ENCODE measurements at places on chromosomes 3 and 15.

DNA sequence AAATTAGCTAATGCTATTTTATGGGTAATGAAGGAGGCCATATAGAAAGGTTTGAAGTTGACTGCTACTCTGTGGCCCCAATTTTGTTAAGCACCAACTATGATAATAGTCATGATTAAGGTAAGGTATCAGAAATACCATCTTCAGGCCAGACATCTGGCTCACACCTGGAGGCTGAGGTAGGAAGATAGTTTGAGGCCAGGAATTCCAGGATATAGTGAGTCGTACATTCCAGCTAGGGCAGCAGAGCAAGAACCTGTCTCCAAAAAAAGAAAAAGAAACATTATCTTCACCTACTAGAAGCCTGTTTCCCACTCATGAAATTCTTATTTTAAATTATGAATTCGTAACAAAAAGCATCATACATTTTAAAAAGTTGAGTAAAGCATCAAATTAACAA, 64.4 kb downstream of the LRRC28 start:
- no peak for DNase-seq

- DNase-seq = no peak
These were observed 7.9 kb upstream of the GOLGA8B start for GRCh38 chr15:34591306-34591705.

GRCh38 chr15:93278783-93279182, 189.8 kb upstream of the RGMA start:
- no peak for DNase-seq

DNA sequence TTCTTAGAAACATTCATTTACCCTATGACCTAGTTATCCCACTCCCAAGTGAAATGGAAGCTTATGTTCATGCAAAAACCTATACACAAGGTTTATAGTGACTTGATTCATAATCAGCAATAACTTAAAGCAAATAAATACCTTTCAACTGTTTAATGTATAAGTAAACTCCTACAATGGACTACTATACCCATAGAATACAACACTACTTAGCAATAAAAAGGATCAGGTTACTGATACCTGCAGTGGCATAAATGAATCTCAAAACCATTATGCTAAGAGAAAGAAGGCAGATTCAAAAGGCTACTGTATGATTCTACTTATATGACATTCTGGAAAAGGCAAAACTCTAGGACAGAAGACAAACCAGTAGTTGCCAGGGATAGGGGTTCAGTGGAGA, 8.3 kb upstream of the POLR2M start:
- DNase-seq = no peak

GRCh38 chr3:45719655-45720487, 30.7 kb downstream of the SACM1L start:
- no peak for DNase-seq

- peak; percentile 89 for DNase-seq
These were observed 72.2 kb downstream of the SMAD6 start for GRCh38 chr15:66774001-66774814.

DNA sequence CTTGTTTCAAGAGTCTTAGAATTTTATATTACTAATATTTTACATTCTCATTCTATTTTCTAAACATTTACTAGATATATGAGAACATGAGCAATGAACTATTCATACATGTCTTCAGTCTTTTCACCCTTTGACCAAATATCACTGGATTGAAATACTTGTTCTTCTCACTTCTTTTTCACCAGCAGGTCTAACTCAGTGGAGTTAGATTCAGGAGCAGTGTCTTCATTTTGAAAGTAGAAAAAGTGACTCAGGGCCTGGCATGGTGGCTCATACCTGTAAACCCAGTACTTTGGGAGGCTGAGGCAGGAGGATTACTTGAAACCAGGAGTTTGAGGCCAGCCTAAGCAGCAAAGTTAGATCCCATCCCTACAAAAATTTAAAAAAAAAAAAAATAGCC, 70.8 kb downstream of the USP13 start:
- no peak for DNase-seq

GRCh38 chr3:44969154-44969827, 6.7 kb downstream of the ZDHHC3 start:
- DNase-seq = no peak

DNA sequence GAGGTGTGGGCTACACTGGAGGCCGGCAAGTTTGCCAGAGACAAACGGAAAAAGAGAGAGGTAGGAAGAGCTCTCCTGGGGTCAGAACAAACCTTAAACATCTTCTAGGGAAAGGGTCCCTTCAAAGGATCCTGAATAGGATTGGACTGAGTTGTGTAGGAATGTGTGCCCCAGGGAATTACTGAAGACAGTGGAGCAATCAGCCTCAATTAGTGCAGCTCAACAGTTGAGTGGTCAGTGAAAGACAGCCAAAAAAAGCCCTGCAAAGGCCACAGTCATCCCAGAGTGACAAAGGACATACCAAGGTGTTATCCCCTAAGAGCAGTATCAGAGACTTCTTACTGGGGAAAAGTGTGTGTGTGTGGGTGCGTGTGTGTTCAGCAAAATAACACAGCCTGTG, 70.3 kb downstream of the NUP210 start:
- DNase-seq = no peak

DNA sequence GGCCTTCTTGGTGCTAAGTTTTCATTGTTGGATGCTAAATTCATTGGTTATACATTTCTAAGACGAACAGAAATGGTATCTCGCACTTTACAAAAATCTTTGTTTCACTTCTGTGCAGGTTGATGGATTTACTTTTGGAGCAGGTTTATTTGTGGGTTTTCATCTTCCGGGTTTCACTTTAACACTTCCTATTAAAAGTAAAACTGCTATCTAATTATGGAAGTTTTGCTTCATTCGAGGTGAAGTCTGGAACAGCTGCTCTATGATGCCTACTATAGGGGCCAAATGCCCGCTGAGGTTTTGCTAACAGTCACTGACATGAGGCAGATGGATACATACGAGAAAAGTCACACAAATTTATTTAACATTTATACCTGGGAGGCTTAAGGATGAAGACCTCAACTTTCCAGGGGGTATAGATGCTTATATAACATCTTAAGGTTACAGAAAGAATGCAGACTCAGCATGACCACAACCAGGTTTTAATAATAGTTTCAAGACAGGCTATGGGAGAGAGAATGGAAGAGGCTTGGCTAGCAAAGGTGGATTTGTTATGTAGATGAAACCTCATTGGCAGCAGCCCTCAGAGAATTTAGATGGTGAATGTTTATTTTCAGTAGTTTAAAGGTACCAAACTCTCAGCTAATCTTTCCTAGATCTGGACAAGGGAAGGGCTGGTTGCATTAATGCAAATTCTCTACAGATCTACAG, 54.2 kb downstream of the OSTN start:
- no peak for DNase-seq

- DNase-seq = no peak
These were observed 90.0 kb downstream of the FSIP1 start for GRCh38 chr15:39692356-39693327.

DNA sequence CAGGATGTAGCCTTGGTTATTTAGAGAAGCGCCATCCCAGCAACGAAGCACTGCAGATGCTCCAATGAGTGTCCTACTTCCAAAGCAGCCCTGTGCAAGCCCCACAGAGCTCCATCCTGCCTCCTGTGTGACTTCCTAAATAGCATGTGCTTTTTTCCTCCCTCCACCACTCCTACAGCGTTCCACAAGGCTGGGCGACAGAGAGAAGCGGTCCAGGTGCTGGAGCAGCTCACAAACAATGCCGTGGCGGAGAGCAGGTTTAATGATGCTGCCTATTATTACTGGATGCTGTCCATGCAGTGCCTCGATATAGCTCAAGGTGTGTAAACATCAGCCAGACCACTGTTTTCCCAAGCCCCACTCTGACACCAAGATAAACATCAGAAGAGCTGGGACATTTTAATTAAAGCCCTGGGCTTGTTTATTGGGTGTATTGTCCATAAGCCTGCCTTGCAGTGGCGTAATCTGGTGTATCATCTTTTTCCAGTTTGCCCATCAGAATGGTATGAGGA, 22.2 kb upstream of the RHO start:
- DNase-seq = no peak

DNA sequence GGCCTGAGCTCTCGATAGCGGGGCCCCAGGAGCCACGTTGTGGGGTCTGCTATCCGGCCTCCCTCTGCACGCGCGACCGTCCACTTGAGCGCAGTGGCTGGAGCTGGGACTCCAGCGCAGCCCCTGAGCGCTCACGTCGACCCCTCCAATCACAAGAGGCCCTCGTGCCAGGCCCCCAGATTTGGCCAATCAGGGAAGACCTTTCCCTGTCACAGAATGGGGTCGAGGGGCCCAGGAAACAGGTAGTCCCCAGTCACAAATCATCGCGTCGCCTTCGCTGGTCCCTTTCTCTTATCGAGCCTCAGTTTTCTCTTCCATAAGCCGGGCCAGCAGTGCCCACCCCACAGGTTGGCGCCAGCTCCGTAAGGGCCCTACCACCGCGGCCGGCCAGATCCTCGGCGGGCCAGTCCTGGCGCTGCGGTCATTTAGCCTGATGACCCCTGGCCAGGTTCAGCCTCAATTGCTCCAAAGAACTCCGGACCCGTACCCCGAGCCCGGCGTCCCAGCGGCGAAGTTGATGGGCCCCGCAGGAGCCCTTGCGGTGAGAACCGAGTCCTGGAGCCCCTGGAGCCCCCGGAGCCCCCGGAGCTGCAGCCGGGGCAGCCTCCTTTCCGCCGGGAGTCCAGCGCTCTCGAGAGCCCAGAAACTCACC, 435 bp downstream of the ALDH1L1 start:
- DNase-seq = peak; percentile 73

DNA sequence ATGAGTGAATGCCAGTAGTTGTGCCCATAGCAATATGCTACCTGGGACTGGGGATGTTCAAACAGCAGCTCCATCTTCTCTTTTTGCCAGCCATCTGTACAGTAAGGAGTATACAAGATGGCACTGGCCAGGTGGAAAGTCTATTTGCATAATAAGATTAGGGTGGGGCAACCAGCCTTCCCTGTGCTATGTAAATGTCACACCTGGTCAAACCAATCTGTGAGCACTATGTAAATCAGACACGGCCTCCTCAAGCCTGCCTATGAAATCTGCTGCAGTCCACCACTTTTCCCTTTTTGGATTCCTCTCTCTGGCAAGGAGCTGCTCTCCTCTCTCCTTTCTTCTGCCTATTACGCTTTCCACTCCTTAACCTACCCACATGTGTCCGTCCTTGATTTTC, 53.0 kb downstream of the C3orf80 start:
- no peak for DNase-seq

DNA sequence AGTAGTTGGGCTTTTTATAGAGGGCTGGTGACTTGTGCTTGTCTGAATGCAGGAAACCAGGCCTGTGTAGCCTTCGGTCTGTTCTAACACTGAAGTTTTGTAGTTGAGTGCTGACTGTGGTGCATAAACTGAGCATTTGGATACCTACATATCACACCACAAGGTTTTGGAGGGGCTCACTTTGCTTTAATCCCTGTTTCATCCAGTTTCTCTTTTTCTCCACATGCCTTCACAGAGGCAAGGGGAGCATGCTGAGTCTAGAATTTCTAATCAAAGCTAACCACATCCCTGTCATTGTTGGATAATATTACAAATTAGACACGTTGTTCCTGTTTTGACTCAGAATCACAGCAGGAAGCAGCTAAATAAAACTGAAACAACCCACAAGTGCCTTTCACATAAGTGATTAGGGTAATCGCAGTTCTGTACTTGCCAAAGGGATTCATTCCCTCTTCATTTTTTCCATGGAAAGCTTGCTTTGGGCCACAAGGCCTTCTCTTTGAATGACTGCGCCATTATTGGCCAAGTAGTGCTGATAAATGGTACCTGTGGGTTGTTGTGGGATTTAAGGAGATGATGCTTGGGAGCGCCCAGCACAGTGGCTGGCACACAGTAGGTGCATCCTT, 48.9 kb downstream of the TGFBR2 start:
- DNase-seq = no peak

GRCh38 chr3:153289334-153289808, 127.3 kb downstream of the RAP2B start:
- DNase-seq = no peak

- no peak for DNase-seq
These were observed 107.5 kb downstream of the BCHE start for GRCh38 chr3:165729756-165730155.

DNA sequence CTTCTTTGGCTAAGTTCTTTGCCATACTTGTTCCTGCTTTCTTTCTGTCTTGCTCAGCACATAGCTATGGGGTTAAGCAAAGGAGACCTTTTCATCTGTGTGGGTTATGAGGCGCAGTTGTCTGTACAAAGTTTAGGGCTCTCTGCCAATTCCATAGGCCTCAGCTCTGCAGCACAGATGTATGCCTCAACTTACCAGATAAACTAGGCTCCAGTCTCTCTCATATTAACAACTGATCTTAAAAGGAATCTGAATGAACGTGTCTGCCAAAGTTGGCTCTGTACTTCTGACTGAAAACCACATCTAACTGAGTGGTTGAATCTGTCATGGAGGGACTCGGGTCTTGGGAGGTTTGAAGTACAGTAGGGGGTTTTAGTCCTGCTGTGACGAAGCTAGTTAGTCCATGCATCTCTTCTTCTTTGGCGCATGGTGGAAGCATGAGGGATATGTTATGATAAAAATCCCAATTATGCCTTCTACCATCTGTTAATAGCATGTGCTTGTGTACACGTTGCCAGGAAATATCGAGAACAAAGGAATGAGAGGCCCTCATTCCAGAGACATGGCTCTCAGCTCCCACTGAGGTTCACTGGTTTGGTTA, 114.6 kb upstream of the TSC22D2 start:
- DNase-seq = no peak

- peak; percentile 92 for DNase-seq
These were observed 7.7 kb downstream of the BCL6 start for GRCh38 chr3:187737368-187738070.

- DNase-seq = no peak
These were observed 63.8 kb downstream of the LRRC49 start for GRCh38 chr15:70956201-70956995.

GRCh38 chr15:52798529-52799101, 8.5 kb upstream of the ONECUT1 start:
- DNase-seq = no peak

DNA sequence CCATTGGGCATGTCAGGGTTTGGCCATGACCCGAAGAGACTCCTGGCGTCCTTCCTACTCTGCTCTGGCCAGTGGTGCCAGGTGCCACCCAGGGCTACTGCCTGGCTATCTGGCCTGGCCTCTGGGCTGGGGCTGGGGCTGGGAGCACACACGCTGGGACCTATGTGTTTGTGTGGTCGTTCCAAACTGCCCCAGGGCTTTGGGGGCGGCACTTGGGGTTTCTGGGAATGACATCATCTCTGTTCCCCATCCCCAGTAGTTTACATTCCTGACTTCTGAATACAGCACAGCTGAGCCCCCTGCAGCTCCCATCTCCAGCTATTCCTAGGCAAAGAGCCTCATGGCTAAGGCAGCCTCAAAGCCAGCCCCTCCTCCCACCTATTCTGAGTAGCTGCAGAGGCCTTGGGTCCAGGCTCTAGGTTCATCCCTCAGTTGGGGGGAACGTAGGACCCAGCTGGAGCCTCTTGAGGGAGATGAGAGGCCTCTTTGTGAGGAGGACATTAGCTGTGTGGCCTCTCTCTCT, 24.3 kb downstream of the PLEKHO2 start:
- no peak for DNase-seq

- DNase-seq = no peak
These were observed 755.1 kb downstream of the ROBO2 start for GRCh38 chr3:77795013-77795412.

- no peak for DNase-seq
These were observed 199.9 kb upstream of the RBMS3 start for GRCh38 chr3:29080967-29081366.

Measured in Right ventricle myocardium inferior (tissue), 1 donor.